ENCODE measurements at places on chromosomes 4 and X. TPM values are rescaled to one million over a fixed set of nuclear protein-coding genes. Genes with fewer than 3 reads are reported as not detected.

EVC gene
- 46.1 TPM for total RNA-seq

LRP2BP gene
- 0.46 TPM for total RNA-seq

SLC2A9 gene
- total RNA-seq = 6.0 TPM

FOXO4 gene
- total RNA-seq = 39.1 TPM

BEND2 gene
- total RNA-seq = not detected

SYN1 gene
- total RNA-seq = 0.98 TPM

MANBA gene
- 22.1 TPM for total RNA-seq

HTRA3 gene
- 56.1 TPM for total RNA-seq

NAT8L gene
- total RNA-seq = 0.17 TPM

Measured in esophagus muscularis mucosa (tissue), 4 donors.